ENCODE measurements at places on chromosomes 16 and 17.

DNA sequence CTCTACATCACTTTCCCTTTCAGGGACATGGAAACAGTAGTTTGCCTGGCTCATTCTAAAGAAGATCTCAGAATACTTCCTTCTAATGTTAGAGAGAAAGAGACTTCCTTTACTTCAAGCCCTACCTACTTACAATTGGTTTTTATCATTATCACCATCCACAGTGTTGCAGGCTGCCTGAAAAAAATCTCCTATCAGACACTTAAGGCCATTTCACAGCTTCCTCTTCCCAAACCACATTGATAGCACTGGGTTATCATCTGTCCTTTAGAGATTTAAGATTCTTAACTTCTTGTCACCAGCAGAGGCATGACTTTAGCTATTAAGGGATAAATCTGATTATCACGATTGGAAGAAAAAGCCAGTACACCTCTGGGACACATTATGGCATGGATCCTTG lies 178.5 kb upstream of the TBX2 start:
- no peak for DNase-seq

DNA sequence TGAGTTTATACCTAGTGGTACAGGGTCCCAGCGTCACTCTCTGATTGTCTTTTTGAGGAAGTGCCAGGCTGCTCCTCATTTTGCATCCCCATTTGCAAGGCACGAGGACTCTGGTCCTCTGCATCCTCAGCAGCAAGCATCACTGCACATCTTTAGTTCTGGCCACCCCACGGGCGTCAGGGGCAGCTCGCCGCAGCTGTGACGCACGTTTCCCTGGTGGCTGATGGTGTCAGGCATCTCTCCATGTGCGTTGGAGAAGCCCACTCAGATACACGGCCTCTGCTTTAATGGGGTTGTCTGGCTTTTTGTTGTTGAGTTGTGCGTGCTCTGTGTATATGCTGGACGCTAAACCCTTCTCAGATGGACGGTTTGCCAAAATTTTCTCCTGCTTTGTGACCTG lies 45.2 kb upstream of the ZNF469 start:
- no peak for DNase-seq

GRCh38 chr17:51651513-51652298 lies 391.4 kb downstream of the UTP18 start:
- no peak for DNase-seq

- no peak for DNase-seq
Measured at GRCh38 chr17:46783031-46783593, 35.4 kb downstream of the WNT3 start.

GRCh38 chr17:76670020-76670717 lies 26.6 kb upstream of the ST6GALNAC1 start:
- no peak for DNase-seq

DNA sequence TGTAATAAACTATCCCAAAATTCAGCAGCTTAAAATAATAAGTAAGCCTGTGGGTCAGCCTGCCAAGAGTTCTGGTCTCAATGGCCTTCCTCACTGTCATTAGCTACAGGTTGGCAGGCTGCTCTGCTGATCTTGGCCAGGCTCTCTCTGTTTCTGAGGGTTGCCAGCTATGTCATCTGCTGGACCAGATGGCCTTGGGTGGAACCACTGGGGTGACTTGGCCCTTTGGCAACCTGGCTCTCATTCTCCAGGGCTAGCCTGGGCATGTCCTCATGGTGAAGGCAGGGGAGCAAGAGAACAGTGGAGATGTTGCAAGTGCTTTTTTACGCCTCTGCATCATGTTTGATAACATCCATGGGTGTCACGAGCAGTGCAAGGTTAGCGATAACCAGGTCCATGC lies 13.9 kb downstream of the ITGAM start:
- DNase-seq, result no peak

DNA sequence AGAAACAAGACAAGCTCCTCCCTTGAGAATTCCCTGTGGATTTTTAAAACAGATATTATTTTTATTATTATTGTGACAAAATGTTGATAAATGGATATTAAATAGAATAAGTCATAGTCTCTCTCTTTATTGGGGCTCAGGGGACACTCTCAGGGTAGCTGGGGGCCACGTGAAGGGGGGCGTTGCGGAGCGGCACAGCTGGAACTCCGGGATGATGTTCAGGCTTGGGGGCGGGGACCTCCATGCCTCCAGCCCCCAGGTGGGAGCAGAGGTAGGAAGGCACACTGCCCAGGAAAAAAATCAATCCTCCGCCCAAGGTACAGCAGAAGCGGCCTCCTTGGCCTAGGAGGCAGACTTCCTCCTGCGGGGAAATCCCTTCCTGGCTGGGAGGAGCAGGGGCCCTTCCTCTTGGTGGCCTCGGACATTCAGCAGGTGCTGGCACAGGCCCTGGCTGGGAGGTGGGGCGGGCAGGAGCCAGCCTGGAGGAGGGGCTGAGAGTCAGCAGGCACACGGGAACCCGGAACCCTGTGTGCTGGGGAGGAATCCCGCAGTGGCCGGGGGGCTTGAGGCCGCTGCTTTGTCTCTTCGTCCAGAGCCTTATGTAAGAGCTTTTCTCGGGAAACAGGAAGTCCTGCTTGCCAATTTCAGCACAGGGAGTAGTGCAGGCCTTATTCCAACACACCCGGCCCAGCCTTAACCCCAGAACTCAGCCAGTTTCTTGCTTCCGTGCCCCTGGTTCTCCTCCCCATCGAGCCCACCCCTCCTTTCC lies 591 bp upstream of the TNFSF13 start:
- DNase-seq, result peak; percentile 86

DNA sequence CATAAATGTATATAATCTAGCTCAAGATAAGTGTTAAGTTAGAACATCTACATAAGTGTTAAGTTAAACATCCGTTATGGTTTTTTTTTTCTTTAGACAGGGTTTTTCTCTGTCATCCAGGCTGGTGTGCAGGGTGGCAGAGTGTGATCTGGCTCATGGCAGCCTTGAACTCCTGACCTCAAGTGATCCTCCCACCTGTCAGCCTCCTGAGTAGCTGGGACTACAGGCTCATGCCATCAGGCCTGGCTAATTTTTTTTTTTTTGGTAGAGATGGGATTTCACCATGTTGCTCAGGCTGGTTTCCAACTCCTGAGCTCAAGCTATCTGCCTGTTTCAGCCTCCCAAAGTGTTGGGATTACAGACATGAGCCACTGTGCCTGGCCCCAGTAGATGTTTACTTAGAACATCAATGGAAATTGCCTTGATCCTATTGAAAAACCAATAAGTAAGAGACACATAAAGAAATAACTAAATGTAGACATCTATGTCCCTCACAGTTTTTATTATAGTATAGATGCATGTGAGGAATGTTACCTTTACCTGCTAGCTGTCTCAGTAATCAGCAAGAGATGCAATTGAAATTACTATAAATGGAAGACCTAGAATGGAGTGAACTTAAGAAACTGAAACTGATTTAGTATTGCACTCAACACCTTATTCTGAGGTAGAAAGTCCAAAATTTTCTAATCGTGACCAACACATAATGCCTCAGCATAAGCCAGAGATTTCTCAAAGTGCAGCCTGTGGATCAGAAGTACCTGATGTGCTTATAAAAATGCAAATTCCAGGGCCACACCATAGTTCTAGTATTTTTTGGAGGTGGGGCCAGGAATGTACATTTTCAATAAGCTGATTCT lies 5.5 kb upstream of the FAM20A start:
- no peak for DNase-seq

DNA sequence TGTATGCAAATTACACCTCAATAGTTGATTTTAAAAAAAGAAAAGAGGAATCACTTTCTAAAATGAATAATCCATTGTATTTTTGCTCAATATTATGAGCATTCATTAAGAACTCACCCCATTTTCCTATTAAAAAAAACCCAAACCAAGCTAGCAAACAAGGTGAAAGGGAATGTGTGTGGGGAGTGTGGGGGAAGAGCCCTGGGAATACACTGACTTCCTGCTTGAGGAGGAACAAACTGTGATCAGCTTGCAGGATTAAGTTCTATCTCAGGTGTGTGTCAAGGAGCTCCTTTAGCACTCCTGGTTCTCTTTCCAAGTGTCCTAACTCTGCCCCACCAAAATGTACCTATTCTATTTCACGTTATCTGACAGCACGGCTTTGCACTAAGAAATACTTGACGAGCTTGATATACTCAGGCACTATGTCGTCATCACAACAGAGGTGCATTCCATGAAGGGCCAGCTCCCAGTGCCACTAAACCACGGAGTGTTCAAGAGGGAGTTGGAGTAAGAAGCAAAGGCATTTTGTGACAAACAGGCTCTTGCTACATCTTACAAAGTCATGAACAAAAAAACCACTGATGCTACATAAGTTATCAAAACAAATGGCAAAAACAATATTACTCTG lies 73.2 kb downstream of the MYH10 start:
- no peak for DNase-seq

All from suppressor macrophage treated with lipopolysaccharide for 1 hour (primary cell).